ENCODE measurements at places on chromosomes 7 and 10. TPM values are rescaled to one million over a fixed set of nuclear protein-coding genes. Genes with fewer than 3 reads are reported as not detected.

DNA sequence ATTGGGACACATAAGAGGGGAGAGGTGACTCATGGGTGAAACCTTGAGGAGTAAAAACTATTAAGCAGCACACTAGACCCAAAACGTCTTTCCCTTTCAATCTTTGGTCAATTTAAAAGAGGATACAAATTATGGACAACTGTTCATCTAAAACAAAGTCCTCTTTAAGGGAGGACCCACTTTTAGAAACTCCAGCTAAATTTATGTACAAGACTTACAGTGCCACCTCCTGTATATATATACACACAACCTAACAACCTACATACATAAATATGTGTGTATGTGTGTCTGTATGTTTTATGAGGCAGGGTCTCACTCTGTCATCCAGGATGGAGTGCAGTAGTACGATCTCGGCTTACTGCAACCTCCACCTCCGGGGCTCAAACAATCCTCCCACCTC is 18.1 kb upstream of the ZC3HAV1 start:
- no peak overlapping the region for H3K27ac ChIP-seq
- H3K4me1 ChIP-seq: peaks cover 23% of the 10 kb centered on the region
- no peaks in the 10 kb centered on the region for H3K36me3 ChIP-seq
- H3K27me3 ChIP-seq: peaks cover 13% of the 10 kb centered on the region

The PHKG1 gene
- 1.1 TPM for total RNA-seq

GRCh38 chr7:105635197-105635596 is 53.9 kb upstream of the EFCAB10 start:
- H3K27me3 ChIP-seq: no peaks in the 10 kb centered on the region
- H3K36me3 ChIP-seq: no peaks in the 10 kb centered on the region
- no peak overlapping the region for H3K4me3 ChIP-seq
- DNase-seq: no peak

DNA sequence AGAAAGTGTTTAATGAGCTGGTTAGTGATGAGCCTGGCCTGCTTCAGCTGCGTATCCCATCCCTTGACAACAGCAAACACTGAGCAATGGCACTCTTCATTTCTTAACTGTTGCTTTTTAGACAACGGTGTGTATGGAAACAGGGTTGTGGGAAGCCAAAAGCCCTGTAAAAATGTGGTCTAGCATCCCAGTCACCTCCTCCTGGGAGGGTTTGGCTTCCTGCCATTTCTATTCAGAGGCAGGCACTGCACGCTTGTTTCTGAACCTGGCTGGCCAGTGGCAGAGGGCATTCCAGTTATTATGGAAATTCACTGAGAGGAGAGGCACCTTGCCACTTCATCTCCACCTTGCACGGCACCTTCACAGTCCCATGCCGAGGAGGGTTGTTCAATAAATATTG is 123.0 kb upstream of the ADARB2 start:
- H3K36me3 ChIP-seq: no peaks in the 10 kb centered on the region
- no peaks in the 10 kb centered on the region for H3K27me3 ChIP-seq
- H3K27ac ChIP-seq: no peak overlapping the region
- no peaks in the 10 kb centered on the region for H3K4me1 ChIP-seq
- no peak for DNase-seq
- H3K4me3 ChIP-seq: no peak overlapping the region

- no peaks in the 10 kb centered on the region for H3K36me3 ChIP-seq
- no peak overlapping the region for H3K4me3 ChIP-seq
Measured at GRCh38 chr10:100516847-100517246, 2.8 kb downstream of the SEC31B start.

DNA sequence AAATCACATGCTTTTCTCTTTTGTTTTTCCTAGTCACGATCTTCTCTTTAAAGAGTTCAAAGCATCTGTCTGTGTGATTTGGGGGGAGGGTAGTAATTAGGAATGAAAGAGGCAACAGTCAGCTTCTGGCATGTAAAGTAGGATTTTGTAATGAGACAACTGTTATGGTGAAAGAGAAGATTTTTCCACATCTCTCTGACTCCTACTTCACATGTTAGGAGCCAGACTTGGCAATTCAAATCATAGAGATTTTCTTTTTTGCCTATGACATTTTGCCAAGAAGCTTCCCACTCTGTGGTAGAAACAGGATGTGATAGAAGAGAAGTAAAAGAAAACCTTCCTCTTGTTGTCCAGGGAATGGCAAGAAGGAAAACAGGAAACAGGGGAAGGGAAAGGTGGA is 38.3 kb upstream of the KLHL7 start:
- no peak overlapping the region for H3K27ac ChIP-seq
- H3K36me3 ChIP-seq: no peaks in the 10 kb centered on the region
- H3K27me3 ChIP-seq: peaks cover 44% of the 10 kb centered on the region
- H3K4me3 ChIP-seq: no peak overlapping the region
- H3K4me1 ChIP-seq: no peaks in the 10 kb centered on the region
- no peak for DNase-seq

- H3K27me3 ChIP-seq: no peaks in the 10 kb centered on the region
- no peak for DNase-seq
- H3K27ac ChIP-seq: no peak overlapping the region
Measured at GRCh38 chr10:90064295-90064694, 362.9 kb downstream of the KIF20B start.

DNA sequence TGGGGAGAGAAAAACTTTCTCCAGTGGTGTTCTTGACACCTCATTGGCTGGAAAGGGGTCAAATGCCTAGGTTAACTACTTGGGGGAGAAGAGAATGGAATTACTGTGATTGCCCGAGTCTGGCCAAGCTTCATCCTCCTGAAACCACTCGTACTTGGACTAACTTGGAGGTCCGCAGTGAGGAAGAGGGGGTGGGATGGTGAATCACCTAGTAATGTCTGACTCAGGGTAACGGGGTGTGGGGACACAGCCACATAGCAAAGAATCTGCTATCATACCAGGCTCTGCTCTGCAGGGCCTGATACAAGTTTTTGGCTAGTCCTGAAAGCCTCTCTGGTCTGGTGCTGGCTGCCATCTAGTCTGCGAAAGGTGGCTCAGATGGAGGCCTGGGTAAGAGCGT is 190.9 kb downstream of the RPS24 start:
- H3K27ac ChIP-seq: no peak overlapping the region
- no peak for DNase-seq
- peaks cover 95% of the 10 kb centered on the region for H3K27me3 ChIP-seq
- H3K4me3 ChIP-seq: no peak overlapping the region
- no peaks in the 10 kb centered on the region for H3K4me1 ChIP-seq

GRCh38 chr7:84336303-84336702 is 141.7 kb upstream of the SEMA3A start:
- H3K27ac ChIP-seq: no peak overlapping the region
- H3K36me3 ChIP-seq: no peaks in the 10 kb centered on the region
- no peak overlapping the region for H3K4me3 ChIP-seq
- no peaks in the 10 kb centered on the region for H3K27me3 ChIP-seq
- H3K4me1 ChIP-seq: no peaks in the 10 kb centered on the region

DNA sequence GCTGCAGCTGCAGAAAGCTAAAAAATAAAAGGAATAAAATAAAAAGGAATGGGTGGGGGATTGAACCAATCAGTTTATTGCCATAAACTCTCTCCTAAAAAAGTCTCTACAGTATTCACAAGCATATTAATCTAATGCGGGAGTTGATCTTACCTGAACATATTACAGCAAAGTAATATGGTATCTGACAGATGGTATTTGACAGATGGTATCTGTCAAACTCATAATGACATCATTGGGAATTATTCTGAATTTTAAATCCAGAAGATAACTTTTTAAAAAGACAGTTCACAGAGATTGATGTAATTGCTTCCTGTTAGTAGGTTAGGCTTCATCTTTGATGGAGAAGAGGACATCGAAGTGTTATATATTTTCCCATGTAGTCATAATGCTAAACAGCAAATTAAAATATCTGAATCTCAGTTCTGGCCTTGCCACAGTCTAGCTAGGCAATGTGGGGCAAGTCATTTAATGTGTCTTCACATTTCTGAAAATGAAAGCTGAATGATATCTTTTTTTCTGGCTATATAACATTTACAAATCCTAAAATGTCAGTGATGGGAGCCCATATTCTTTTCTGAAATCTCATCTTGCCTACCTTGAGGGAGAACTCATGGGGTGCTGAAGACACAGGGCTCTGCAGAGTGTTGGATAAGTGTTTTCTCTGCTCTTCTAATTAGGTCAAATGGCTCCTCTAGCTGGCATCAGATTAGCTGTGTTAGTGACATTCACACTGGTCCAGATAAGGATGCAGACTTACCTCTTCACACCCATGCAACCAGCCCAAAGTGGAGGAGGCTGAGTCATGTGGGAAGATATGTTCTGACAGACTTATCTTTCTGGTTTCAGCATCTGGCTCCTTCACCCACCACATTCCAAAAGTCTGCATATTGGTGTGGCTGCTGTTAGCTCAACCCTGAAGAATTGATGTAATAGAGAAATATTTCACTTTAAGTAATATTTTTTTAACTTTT is 2.1 kb upstream of the LIPM start:
- H3K4me1 ChIP-seq: no peaks in the 10 kb centered on the region
- H3K27me3 ChIP-seq: no peaks in the 10 kb centered on the region
- no peaks in the 10 kb centered on the region for H3K36me3 ChIP-seq
- H3K27ac ChIP-seq: no peak overlapping the region
- H3K4me3 ChIP-seq: no peak overlapping the region

DNA sequence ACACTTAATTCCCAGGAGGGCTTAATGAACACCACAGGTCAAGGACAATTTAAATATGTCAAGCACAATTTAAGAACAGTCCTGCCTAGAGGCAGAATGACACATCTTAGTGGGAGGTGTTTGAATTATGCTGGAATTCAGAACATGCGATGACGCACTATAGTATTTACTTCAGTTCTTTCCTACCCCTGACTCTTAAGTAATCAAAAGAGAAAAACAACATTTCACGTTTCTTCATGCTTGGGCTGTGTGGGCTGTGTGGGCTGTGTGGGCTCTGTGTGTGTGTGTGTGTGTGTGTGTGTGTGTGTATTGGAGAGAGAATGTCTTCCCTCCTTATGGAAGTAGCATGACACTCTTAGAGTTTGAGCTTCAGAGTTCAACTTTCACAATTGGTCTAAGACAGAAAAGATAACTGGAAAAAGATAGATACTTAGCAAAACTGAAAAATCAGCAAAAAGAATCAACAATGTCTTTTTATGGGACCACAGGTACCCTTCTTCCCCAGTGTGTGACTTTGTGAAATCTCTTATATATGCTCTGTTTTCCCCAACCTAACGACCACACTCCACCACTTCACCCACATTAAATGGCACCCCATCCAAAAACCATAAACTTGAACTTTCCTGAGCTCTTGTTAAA is 33.7 kb upstream of the CABCOCO1 start:
- H3K27ac ChIP-seq: peak overlapping the region; percentile 33
- H3K36me3 ChIP-seq: peaks cover 5% of the 10 kb centered on the region
- peaks cover 35% of the 10 kb centered on the region for H3K4me1 ChIP-seq
- no peak overlapping the region for H3K4me3 ChIP-seq
- peak; percentile 36 for DNase-seq

GRCh38 chr7:153382641-153383101 is 623.1 kb downstream of the ACTR3B start:
- no peak for DNase-seq
- H3K4me3 ChIP-seq: no peak overlapping the region
- H3K27me3 ChIP-seq: no peaks in the 10 kb centered on the region

Data from Calu3 (cell line).